Ascending aorta (tissue), 2 donors: ENCODE measurements at places on chromosomes 16 and 17.

DNA sequence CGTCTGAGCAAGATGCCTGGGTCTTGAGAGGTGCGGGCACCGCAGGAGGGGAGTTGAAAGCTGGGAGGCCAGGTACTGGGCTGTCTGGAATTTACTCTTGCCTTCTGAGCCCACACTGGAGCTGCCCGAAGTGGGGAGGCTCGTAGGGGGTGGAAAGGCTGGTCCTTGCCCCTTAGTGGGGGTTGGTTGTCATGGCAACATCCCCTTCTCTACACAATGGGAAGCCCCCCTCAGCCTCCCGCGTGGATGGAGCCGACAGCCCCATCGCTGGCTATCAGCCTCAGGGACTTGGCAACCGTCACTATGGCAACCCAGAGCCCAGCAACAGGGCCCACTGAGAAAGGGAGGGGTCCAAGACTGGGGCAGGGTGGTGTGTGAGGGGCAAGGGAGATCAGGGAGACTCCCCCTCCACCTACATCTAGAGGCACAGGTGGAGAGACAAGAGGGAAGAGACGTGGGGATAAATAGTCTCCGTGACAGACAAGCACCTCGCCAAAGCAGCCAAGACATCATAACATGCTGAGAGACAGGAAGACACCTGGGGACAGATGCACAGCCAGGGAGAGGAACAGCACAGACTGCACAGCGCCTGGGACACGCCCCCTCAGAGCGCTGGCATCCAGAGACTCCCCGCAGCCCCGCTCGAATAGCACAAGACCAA, 5.3 kb upstream of the DNAH2 start:
- DNase-seq, result no peak

DNA sequence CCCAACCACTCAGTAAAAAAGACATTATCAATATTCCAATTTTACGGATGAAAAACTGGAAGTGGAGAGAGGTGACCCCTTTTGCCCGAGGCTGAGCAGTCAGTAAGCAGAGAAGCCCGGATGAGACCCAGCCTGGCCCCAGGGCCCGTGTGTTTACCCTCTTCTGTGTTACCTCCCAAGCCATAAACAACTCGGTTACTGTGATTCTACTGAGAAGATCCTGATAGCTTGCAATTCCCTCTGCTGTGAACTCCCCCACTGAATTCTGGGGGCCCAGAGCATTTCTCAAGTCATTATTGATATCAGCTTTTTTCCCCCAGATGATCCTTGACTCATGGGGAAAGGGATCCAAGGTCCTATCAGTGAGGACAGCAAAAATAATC, 482.6 kb upstream of the ERCC4 start:
- no peak for DNase-seq

GRCh38 chr16:80459331-80459777, 81.4 kb upstream of the DYNLRB2 start:
- DNase-seq, result no peak

- no peak for DNase-seq
These were observed 22.9 kb upstream of the PLLP start for GRCh38 chr16:57307365-57307764.
